AG08396 (cell line): ENCODE measurements at places on chromosomes 1 and 21.

- no peak for DNase-seq
Measured at GRCh38 chr1:168629466-168629865, 53.1 kb downstream of the XCL1 start.

DNA sequence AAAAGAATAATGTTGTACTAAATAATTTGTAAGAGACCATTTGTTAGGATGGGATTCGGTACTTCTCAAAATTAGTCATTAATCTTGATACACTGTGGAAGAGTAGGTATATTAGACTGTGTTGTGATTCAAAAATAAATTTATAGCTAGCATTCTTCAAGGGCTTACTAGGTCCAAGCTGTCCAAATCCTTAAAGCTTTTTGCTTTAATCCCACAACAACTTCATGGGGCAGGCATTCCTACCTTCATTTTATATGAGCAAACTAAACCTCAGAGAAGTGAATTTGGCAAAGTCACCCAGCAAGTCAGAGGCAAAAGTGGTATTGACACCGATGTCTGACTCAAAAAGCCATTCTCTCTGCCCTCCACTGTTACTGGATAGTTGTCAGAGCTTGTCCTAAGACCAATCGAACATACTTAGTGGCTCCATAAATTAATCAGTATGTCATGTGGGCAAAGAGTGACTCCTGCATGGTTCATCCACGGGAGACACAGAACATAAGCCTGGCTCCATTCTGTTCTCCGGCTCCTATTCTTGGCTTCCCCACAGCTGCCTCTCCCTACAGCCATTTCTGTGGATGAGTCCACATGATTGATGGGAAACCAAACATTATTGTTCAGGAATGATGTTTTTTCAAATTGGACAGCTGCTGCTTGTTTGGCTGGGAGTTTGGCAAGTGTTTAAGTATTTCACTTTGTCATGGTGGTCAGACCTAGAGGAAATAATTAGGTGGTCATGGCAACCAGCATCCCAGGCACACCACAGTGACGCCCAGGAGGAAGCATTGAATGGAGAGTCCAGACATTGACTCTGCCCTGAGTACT, 133.4 kb upstream of the FGGY start:
- peak; percentile 57 for DNase-seq

DNA sequence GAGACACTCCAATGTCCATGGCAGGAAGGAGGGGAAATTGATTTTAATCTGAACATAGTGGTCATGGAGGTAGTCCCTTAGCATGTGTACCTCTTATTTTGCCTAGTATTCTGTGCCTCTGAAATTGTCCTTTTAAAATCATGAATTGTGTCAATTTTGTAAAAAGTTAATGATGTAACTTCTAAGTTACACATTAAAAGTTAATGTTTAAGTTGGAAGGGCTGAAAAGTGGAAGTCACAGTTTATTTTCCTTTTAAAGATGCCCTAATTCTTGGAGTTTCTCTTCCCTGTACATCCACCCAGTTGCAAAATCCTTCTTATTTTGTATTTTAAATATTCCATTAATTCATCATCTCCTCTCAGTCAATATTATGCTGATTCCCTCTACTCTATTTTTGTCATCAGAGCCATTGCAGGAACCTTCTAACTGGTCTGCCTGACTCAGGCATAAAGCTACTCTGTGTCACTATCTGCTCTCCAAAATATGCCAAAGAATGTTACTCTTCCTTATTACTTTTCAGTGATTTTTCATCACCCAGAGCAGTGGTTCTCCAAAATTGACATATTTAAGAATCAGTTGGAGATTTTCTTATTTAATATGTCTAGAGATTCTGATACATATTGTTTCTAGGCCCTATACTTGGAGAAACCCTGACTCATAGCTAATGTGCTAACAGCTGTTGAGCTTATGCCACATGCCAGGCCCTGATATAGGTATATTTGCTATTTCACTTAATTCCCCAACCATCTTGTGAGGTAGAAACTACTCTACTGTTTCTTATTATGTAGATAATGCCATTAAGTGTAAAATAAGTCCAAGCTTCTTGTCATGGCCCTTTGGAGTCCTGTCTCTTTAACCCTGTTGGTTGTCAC, 5.1 kb downstream of the HOOK1 start:
- DNase-seq: no peak

GRCh38 chr1:31651089-31651420, 6.4 kb upstream of the PEF1 start:
- no peak for DNase-seq

- no peak for DNase-seq
Measured at GRCh38 chr1:198919667-198920398, 281.0 kb downstream of the PTPRC start.
